ENCODE measurements at places on chromosomes 5 and 9. TPM values are rescaled to one million over a fixed set of nuclear protein-coding genes. Genes with fewer than 3 reads are reported as not detected.
A peak's percentile ranks its signal among the peaks of the same experiment; 100 is the strongest.

The ENTPD2 gene
- not detected for total RNA-seq

The RASEF gene
- not detected for total RNA-seq

The CATSPER3 gene
- total RNA-seq, result 0.55 TPM

The TTLL11 gene
- total RNA-seq, result 4.6 TPM

DNA sequence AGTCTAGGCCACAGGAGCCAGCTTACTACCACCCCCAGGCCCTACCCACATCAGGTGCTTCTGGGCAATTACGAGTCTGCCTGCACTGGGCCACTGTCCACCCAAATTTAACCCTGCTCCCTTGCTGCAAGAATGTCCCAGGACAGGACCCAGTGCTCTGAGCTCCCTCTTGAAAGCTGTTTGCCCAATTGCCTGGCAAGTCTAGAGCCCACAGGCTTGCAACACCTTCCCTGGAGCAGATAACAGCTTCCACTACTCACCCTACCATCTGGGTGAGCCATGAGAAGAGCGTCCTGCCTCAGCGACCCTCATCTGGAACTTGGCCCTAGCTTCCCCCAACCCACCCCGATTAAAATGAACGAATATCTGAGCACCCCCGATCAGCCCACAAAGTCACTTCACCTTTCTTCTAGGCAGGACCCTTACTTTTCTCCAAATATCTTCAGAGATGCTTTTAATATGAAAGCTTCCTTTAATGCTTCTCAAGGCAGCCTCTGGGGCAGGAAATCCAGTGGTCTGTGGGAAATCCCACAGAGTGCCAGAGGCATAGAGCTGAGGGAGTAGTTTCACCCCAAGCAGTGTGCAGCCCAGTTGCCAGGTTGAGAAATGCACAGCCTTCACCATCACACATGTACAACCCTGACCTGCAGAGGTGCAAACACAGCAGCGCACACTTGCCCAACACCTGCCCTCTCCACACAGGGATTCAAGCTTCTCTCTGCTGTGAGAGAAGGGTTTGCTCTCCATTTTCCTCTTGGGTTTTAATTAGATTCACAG lies 10.6 kb downstream of the ACSL6 start:
- DNase-seq, result peak; percentile 81

DNA sequence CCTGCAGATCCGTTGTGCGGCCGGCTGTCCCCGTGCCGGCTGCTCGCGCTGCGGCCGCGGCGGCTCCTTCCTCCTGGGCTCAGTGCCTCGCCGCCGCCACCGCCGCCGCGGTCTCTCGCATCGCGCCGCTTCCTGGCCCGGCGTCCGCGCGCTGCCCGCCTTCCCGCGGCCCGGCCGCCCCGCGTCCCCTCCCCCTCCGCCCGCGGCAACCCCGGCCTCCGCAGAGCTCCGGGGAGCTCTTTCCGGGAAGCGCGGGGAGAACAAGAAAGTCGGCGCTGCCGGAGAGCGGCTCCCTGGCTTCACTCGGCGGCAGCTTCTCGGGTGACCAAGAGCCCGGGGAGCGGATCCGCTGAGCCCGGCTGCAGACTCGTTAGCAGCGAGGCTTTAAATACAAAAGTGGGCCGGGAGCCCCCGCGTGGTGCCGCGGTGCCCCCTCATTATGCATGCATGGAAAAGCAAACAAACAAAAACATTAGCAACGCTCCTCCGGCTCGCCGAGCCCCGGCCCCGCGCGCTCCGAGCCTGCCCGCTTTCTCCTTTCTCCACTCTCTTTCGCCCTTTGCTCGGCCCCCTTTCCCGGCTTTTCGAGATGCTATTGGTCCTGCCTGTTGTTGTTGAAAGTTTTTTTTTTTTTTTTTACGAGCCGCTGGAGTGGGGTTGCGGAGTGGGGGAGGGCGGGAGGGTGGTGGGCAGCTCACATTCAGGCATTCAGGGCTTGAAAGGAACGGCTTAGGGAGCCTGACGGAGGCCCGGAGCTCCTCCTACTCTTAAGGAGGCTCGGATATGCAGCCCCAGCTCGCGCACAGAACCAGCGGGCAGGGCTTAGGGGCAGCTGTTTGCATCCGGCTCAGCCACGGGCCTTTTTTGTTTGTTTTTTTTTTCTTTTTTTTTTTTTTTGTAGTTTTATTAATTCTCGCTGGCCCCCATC lies at the start of gene GAS1:
GAS1 (minus strand) TSS at position 361 of the 928 bp plus-strand sequence. CDS start 727 bp downstream, outside the sequence.
- peak; percentile 81 for DNase-seq

DNA sequence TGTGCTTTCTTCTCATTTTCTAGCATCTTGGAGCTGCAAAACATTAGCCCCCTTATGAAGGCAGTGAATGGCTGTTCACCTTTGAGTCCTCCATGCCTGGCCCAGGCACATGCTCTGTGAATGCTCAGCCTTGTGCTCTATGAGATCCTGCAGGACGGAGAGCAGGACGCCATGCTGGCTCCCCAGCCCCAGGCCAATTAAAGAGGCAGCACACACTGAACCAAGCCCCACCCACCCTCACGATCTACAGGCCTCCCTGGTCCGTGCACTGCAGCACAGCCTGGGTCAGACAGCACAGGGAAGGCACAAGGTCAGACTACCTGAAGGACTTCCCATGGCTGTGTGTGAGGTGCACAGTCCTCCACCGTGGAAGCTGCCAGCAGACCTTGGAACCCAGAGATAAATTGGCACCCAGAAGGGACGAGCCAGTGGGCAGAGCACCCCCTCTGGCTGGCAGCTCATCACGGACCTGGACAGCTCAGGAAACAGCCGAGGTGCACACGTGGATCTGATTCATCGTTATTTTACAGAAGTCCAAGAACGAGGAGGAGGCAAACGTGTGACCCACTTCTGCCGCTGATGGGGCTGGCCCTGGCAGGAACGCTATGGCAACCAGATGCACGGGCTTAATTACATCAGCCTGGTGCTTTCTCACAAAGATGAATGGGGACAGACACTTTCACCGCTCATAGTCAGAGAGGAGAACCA lies 59.5 kb downstream of the OLFM1 start:
- no peak for DNase-seq

DNA sequence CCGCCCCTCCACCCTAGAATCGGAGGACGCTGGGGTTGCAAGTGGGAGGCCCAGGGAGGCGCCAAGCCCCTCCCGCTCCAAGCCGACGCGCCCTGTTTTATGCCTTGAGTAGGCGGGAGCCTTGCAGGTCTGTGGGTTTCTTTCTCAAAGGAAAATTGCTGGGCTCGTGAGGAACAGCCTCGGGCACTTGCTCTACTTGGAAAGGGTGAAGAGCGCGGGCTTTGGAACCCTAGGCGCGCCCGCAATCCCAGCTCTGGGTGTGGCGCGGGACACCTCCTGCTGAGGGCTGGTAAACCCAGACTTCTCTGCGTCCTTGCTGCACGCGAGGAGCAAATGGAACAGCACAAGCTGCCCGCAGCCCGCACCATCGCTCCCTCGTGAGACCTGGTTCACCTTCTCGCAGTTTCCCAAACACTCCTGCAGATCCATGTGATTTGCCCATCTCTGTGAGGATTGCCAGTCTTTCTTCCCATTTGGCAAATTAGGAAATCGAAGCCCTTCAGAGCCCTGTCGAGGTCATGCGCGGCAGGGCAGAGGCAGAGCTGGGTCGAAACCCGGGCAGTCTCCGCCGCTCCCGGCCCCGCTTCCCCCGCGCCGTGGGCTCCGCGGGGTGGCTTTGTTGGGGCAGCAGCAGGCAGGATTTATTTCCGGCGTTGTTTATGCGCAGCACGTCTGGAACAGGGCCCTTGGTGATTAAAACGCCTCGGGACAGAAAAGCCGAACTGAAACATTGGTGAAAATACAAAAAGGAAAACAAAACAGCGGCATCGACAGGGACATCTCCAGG lies 98.4 kb upstream of the CPLX2 start:
- no peak for DNase-seq

DNA sequence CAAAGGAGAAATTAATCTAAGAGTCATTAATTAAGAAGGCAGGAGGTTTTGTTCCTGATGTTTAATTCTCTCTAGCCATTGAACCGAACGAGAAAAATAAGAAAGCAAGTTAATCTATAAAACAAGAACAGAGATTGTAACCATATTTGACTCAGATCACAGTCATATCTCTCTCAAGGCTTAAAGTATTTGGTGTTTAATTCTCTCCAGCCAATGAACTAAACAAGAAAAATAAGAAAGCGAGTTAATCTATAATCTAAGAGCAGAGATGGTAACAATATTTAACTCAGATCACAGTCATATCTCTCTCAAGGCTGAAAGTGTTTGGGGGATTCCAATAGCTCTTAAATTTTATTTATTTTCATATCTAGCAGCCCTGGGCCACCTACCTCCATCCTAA lies 74.4 kb upstream of the SHISAL2B start:
- no peak for DNase-seq

DNA sequence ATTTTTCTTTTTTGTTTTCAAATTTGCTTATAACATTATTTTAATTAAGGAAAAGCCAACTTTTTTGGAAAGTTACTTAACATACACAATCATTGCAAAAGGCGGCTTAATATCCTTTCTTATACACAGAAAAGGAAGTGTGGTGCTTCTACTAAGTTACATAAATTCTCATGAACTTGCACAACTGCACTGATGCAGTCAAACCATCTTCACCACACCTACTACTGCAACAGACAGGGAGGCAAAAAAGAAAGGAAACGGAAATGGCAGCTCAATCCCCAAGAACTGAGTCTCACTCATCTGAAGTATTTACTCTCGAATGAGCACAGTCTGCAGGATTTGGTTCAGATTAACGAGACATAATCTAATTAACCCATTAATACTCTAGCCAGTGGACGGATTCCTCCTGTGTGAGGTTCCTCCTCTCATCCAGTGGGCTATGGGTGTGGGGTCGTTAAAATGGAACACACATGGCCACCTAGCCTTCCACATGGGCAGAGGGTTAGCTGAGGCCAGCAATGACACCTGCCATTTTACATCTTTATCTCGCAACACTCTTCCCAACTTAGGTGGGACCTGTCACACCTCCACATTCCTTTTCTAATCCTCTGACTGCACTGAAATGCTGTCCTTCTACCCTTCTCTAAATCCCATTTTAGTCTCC lies 30.0 kb downstream of the GOLM1 start:
- no peak for DNase-seq

The LRRC19 gene
- not detected for total RNA-seq

GRCh38 chr9:69649566-69650250 lies 22.5 kb downstream of the APBA1 start:
- no peak for DNase-seq

DNA sequence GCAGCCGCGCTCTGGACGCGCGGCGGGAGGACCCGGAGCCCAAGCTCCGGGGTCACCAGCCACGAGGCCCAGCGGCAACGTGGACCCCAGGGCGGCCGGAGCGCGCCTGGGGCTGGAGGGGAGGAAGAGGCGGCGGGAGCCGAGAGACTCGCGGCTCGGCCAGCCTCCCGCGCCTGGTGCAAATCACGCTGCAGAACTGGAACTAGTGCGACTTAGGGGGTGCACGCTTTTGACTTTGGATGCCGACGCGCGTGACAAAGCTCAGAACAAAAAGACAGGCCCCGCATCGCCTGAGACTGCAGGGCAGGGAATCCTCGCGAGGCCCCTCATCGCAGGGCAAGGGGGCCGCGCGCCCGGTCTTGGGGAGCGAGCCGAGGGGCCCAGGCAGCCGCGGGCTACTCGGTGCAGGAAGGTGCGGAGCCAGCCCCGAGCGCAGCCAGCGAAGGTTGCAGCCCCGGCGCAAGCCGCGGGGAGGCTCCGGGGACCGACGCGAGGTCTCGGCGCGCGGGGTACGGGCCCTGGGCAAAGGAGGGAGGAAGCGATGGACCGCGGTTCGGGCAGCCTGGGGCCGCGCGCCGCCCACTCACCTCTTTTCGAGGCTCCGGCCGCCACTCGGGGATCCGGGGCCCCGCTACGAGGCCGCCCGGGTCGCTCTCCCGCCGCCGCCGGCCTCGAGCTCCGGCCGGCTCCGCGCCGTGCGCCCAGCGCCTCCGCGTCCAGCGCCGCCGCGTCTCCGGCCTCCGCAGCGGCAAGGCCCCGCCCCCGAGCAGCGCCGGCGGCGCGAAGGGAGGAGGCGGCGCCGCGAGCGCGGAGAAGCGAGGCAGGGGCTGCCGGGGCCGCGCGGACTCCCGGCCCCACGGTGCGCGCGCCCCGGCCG lies at the start of gene GOLM1:
GOLM1 (minus strand) TSS at position 735 of the 877 bp plus-strand sequence. CDS start 20,238 bp downstream, outside the sequence.
- peak; percentile 47 for DNase-seq

- DNase-seq, result no peak
Observed at GRCh38 chr9:2174306-2174705, 159.2 kb downstream of the SMARCA2 start.

DNA sequence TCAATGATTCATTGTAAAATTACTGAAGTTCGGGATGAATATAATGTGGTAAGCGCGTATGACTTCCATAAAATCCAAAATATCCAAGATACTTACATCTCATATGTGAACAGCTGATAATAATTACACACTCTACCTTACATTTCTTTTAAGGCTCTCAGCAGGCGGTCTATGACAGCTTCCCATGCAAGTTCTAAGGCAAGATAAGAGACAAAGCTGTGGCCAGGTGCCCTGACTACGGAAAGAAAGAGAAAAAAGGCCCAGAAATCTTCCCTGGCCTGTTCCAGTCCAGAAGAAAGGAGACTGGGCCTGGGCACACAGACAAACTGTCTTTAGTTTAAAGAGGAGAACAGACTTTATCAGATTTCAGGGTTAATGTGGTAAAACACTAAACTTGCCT lies 69.1 kb downstream of the ARSB start:
- DNase-seq, result no peak

The PCDHGA5 gene
- 0.12 TPM for total RNA-seq

- DNase-seq, result no peak
Observed at GRCh38 chr5:5787373-5787772, 364.9 kb downstream of the ICE1 start.

The DMRTA1 gene
- total RNA-seq, result not detected

The PRRT1B gene
- not detected for total RNA-seq

The CCNJL gene
- total RNA-seq, result 19.9 TPM

The ARHGEF39 gene
- 1.3 TPM for total RNA-seq

GRCh38 chr9:78365748-78366697 lies 69.1 kb downstream of the PSAT1 start:
- no peak for DNase-seq

GRCh38 chr5:1477341-1477740 lies 32.1 kb upstream of the SLC6A3 start:
- DNase-seq, result no peak

The IFNA21 gene
- not detected for total RNA-seq

The TAF11L5 gene
- not detected for total RNA-seq

The KCNIP1 gene
- not detected for total RNA-seq

The SPOCK1 gene
- total RNA-seq, result 0.09 TPM

The PSIP1 gene
- 83.1 TPM for total RNA-seq

The SLC34A1 gene
- total RNA-seq, result 0.50 TPM

GRCh38 chr9:125428902-125429467 lies 167.4 kb downstream of the GAPVD1 start:
- DNase-seq, result no peak

The MAT2B gene
- total RNA-seq, result 80.7 TPM

DNA sequence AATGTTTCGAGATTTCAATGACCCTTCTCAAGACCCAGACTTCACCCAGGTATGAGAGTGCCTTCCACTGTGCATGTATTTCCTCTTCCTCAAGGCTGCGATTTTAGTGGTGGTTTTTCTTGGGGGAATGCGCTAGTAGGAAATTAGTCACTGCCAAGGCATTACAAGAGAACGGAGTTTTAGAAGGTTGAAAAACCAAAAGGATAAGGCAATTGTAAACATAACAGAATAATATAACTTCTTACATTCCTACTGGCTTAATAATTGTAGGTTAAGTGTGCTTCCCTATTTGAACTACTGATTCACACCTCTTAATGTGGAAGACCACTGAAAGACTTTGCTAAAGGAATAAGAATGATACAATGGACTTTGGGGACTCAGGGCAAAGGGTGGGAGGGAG lies 38.9 kb downstream of the ACO1 start:
- DNase-seq, result no peak

- no peak for DNase-seq
Observed at GRCh38 chr5:40480392-40480791, 199.3 kb upstream of the PTGER4 start.

- no peak for DNase-seq
Observed at GRCh38 chr5:68688547-68688946, 405.3 kb upstream of the SLC30A5 start.

GRCh38 chr5:79464695-79465332 lies 49.1 kb downstream of the HOMER1 start:
- peak; percentile 43 for DNase-seq
